ENCODE measurements at places on chromosomes 2 and 18.
A peak's percentile ranks its signal among the peaks of the same experiment; 100 is the strongest.

DNA sequence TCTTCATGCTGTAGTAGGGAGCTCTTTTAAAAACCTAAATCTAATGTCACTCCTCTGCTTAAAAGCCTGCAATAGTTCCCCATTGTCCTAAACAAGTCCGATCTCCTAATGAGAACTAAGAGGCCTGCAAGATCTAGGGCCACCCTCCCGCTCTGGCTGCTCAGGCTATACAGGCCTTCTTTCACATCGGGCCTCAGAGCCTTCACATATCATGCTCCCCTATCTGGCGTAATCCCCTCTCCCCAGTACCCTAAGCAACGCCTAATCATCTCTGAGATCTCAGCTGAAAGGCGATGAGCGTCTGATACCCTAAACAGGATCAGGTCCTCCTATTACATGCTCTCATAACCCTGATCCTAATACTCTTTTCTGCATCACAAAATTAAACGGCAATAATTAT is 1.9 kb downstream of the MAP4K3 start:
- H3K36me3 ChIP-seq: no peaks in the 10 kb centered on the region
- peak overlapping the region; percentile 93 for H3K4me3 ChIP-seq
- no peak for DNase-seq
- no peak overlapping the region for H3K27ac ChIP-seq
- H3K4me1 ChIP-seq: peaks cover 9% of the 10 kb centered on the region

GRCh38 chr18:76348267-76349066 is 146.6 kb downstream of the ZNF516 start:
- peak; percentile 70 for DNase-seq
- H3K27ac ChIP-seq: no peak overlapping the region
- H3K4me3 ChIP-seq: no peak overlapping the region
- H3K27me3 ChIP-seq: no peaks in the 10 kb centered on the region

DNA sequence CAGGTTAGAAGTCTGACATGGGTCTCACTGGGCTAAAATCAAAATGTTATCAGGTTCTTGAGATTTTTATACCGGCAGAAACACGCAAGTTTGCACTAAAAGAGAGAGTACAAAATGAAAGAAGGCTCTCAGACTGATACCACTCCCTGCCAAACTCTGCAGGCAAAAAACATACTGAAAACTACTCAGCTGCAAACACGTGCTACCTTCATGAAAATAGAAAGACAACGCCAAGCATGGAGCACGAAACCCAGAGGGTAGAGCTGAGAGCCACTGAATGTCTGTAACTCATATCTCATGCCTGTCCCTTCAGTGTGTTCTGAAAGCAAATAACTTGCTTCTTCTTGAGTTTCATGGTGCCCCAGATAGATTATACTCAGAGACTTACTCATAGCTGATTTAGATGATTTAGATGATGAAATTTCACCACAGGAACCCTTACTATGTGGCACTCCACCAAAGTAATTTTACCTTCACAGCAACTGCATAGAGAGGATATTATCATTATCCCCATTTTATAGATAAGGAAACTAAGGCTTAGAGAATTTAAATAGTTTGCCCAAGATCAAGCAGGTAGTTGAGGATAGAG is 313.0 kb upstream of the SLC39A10 start:
- H3K36me3 ChIP-seq: no peaks in the 10 kb centered on the region
- no peaks in the 10 kb centered on the region for H3K4me1 ChIP-seq
- no peak overlapping the region for H3K27ac ChIP-seq
- DNase-seq: no peak

DNA sequence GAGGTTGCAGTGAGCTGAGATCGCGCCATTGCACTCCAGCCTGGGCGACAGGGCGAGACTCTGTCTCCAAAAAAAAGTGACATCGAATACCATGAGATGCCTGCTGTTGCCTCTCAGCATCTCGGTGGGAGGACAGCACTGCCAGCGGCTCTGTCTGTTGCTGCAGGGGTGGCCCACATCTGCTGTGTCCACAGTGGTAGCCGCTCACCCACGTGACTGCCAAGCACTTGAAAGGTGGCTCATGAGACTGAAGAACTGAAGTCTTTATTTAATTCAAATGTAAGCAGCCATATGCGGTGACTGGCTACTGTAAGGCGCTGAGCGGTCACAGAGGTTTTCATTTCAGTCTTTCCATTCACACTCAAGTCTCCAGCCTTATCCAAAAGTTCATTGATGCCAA is 25.8 kb downstream of the IMPA2 start:
- H3K27me3 ChIP-seq: no peaks in the 10 kb centered on the region
- H3K4me3 ChIP-seq: no peak overlapping the region
- peaks cover 28% of the 10 kb centered on the region for H3K36me3 ChIP-seq
- no peaks in the 10 kb centered on the region for H3K4me1 ChIP-seq

DNA sequence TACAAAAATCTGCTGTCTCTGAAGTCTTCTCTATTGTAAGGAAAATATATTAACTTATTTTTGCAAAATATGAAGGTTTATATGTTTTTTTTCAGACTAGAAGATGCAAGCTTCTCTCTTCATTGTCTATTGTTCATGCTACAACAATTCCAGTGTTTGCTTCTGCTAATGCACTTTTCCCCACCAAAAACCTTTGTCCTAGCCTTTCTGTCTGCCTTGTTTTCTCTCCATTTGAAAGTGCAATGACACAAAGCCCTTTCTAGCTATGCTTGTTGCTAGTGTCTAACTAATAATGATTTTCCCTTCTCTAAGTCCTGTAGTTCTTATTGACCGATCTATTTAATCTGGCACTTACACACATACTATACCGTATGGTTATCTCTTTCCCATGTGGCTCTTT is 369.5 kb upstream of the CELF4 start:
- no peak overlapping the region for H3K27ac ChIP-seq
- no peaks in the 10 kb centered on the region for H3K27me3 ChIP-seq
- H3K4me3 ChIP-seq: no peak overlapping the region
- H3K36me3 ChIP-seq: no peaks in the 10 kb centered on the region
- no peaks in the 10 kb centered on the region for H3K4me1 ChIP-seq
- DNase-seq: no peak

DNA sequence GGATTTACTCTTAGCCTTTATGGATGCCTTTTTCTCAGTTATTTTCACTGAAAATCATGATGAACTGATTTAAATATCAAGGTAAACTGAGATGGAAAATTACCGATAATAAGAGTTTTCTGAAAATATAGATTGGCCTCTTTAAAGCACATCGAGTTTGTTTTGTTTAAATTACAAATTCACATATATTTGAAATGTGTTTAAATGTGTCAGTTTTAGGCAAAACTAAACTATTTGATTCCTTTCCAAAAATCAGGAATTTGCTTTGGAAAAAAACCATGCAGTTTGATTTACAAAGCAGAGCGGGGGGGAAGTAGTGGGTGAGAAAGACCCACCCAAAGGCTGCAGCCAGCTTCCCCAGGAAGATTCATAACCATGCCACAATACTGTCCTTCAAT is 52.0 kb upstream of the EML4 start:
- no peak for DNase-seq
- H3K4me1 ChIP-seq: peaks cover 4% of the 10 kb centered on the region
- no peak overlapping the region for H3K27ac ChIP-seq
- no peak overlapping the region for H3K4me3 ChIP-seq
- H3K36me3 ChIP-seq: no peaks in the 10 kb centered on the region

DNA sequence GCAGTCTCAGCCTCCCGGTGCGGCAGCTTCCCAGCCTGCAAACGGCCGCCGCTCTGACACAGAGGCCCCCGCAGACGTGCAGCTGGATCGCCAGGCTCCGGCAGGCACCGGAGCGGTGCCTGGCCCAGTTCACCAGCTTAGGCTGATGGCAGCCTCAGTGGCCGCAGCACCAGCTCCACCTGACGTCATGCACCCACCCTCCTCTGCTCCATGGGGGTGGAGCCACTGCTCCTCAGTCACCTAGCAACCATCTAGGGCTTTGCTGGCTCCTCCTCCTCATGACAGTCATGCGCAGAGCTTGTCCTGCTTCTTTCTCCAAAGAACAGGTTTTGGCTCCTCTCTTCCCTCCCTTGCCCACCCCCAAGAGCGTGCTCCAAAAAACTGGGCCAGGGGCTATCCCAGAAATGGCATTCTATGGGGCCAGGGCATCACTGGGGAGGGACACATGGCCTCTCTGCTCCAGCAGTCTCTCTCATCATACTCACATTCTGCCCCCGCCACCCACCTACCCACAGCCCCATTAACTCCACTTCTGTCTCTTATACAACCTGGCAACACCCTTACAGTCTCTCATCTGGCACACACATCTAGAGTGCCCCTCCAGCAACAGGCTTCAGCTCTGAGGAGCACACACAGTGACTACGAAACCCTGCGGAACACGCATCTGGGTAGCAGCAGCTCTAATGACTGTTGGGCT is 5.5 kb downstream of the DCTN1 start:
- H3K27ac ChIP-seq: peak overlapping the region; percentile 61
- peak; percentile 94 for DNase-seq

DNA sequence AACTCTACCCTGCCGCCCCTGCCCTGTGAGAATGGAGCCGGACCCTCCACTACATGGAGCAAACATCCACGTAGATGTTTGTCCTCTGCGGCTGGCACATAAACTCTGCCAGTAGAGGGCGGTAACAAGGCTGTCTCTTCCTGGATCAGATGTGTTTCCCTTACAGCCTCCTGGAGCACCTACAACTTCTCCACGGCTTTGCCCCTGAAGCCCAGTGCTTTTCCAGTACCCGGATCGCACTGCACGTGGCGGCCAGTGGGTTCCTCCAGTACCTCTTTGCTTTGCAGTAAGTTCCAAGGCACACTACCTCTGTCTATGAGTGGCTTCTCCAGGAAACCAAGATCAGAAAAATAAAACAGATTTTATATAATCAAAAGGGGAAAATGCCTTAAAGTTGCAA is 651.3 kb downstream of the DCDC2C start:
- no peaks in the 10 kb centered on the region for H3K4me1 ChIP-seq
- DNase-seq: peak; percentile 91
- H3K36me3 ChIP-seq: no peaks in the 10 kb centered on the region
- no peak overlapping the region for H3K4me3 ChIP-seq

GRCh38 chr2:1556776-1557466 is 143.7 kb downstream of the TPO start:
- H3K27me3 ChIP-seq: peaks cover under 1% of the 10 kb centered on the region
- no peak for DNase-seq
- H3K4me3 ChIP-seq: no peak overlapping the region
- no peaks in the 10 kb centered on the region for H3K36me3 ChIP-seq
- H3K27ac ChIP-seq: no peak overlapping the region
- H3K4me1 ChIP-seq: peaks cover 6% of the 10 kb centered on the region

GRCh38 chr2:4673025-4673489 is 969.7 kb downstream of the DCDC2C start:
- DNase-seq: no peak
- no peaks in the 10 kb centered on the region for H3K36me3 ChIP-seq
- H3K27me3 ChIP-seq: no peaks in the 10 kb centered on the region
- H3K27ac ChIP-seq: no peak overlapping the region
- H3K4me3 ChIP-seq: no peak overlapping the region
- H3K4me1 ChIP-seq: no peaks in the 10 kb centered on the region

DNA sequence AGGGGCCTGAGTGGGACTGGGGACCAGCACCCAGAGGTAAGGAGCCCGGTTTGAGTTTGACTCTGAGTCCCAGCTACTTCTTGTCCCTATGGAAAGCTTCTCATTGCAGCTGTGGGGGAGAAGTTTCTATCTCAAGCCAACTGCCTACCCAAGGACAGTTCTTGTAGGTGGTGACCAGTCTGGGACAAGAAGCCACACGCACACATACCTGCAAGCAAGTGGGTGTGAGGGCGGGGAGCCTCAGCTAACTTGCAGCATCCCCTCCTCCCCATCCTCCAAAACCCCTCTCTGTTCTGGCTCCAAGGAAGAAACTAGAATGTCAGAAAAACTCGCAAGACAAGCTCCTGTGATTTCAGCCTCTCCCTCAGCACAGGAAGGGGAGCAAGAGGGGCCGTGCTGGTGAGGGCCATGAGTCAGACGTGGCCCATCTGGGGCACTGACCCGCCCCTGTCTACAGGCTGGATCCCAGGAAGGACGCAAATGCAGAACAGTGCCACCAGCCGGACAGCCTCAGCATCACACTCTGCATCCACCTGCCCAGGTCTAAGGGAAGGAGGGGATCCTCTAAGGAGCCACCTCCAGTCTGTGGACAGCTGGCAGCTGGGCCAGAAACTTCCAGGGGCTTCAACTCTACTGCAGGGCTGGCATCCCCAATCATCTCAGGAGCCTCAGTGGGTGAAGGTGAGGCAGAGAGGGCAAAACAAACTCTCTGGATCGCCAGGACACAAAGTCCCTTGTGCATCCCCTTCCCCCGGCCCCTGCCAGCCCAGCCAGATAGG is 103.4 kb downstream of the TNS1 start:
- peaks cover 3% of the 10 kb centered on the region for H3K4me1 ChIP-seq
- H3K36me3 ChIP-seq: no peaks in the 10 kb centered on the region
- DNase-seq: peak; percentile 97
- no peaks in the 10 kb centered on the region for H3K27me3 ChIP-seq
- H3K27ac ChIP-seq: no peak overlapping the region

DNA sequence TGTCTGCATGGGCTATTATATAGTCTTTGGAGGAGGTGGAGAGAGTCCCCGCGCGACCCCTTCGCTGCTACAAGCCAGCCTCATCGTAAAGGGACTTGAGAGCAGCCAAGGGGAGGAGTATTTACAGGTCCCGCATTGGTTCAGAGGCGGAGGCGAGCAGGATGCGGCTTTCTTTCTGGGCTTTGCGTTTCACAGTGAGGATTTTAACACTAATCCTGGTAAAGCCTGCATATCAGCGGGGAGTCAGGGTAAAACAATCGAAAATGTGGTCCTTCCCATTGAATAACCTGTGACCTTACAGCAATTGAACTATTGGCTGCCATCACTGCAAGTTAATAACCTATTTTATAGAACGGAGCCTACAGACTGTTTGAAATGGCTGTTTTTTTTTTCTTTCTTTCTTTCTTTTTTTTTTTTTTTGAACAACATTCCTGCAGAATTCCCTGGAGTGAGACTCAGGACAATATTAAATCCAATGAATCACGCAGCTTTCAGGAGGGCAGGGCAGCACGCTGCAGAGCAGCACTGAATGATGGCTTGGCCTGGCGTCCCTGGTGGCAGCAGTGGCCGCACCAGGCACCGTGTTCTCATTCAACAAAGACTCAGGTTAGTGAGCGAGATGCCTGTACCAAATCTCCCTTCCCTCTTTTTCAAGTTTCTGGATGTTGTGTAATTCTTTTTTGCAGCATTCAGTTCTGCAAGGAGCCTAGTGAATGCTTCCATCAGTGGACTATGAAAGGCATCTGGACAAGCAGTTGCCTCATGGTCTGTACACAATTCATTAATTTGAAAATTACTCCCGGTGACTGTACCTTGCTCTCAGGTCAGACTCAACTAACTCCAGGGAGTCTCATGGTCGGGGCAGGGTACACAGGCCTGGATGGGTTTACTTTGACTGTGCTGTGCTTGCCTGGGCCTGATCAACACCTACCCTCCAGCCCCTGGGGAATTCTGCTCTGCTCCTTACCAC is 19.8 kb downstream of the SMIM21 start:
- peaks cover 26% of the 10 kb centered on the region for H3K27me3 ChIP-seq
- DNase-seq: peak; percentile 87
- H3K36me3 ChIP-seq: no peaks in the 10 kb centered on the region
- no peak overlapping the region for H3K27ac ChIP-seq
- no peak overlapping the region for H3K4me3 ChIP-seq

- H3K27ac ChIP-seq: no peak overlapping the region
- H3K36me3 ChIP-seq: no peaks in the 10 kb centered on the region
- H3K27me3 ChIP-seq: peaks cover 52% of the 10 kb centered on the region
Measured at GRCh38 chr18:24011123-24011917, 3.2 kb upstream of the TTC39C start.

Measured in endodermal cell (in vitro differentiated cells).